Activated effector memory CD4-positive, alpha-beta T cell treated with Interleukin-2 at 50 U/mL for 16 hours (primary cell): ENCODE measurements at places on chromosomes 1 and 21.

GRCh38 chr1:41108696-41109275 is 87.3 kb upstream of the SLFNL1 start:
- no peak for DNase-seq

- DNase-seq = no peak
These were observed 32.9 kb downstream of the KIFAP3 start for GRCh38 chr1:170041423-170042192.

GRCh38 chr1:168918860-168919741 is 187.4 kb upstream of the ATP1B1 start:
- DNase-seq = no peak

GRCh38 chr1:32801096-32801715 is 16.0 kb downstream of the YARS1 start:
- DNase-seq = peak; percentile 19

DNA sequence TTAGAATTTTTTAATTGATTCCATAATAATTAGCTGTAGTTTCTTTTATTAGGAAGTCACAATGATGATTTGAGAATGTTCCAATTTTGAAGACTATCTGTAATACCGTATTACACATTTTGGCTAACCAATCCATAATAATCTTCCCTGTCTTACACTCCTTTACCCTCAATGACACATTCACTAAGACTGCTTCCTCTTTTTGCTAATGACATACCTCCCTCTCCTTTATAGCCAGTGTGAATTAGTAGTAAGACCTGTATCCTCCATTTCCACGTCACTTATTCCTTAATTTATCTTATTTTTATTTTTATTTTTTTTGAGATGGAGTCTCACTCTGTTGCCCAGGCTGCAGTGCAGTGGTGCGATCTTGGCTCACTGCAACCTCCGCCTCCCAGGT is 10.1 kb downstream of the KDM1A start:
- no peak for DNase-seq

DNA sequence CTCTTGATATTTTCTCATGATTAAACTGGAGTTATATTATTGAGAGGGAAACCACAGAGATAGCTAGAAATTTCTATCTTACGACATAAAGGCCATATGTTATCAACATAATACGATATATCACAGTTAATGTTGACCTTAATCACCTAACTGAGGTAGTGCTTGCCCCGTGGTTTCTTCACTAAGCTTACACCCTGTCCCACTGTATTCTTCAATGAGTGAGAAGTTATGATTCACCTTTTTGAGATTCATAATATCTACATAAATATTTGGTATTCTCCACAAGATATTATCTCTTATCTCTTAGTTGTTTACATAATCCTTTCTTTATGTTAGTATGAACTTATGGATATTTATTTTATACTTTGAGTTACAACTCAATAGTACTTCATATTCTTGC is 1714.1 kb downstream of the BRINP3 start:
- DNase-seq = no peak

GRCh38 chr1:66286307-66286706 is 247.6 kb upstream of the SGIP1 start:
- no peak for DNase-seq

GRCh38 chr1:15944308-15945010 is 31.4 kb downstream of the ZBTB17 start:
- DNase-seq = no peak

- no peak for DNase-seq
These were observed 73.7 kb downstream of the DHRS3 start for GRCh38 chr1:12544357-12544756.

- DNase-seq = peak; percentile 81
These were observed 94.7 kb downstream of the PPIAL4G start for GRCh38 chr1:148388260-148389026.

DNA sequence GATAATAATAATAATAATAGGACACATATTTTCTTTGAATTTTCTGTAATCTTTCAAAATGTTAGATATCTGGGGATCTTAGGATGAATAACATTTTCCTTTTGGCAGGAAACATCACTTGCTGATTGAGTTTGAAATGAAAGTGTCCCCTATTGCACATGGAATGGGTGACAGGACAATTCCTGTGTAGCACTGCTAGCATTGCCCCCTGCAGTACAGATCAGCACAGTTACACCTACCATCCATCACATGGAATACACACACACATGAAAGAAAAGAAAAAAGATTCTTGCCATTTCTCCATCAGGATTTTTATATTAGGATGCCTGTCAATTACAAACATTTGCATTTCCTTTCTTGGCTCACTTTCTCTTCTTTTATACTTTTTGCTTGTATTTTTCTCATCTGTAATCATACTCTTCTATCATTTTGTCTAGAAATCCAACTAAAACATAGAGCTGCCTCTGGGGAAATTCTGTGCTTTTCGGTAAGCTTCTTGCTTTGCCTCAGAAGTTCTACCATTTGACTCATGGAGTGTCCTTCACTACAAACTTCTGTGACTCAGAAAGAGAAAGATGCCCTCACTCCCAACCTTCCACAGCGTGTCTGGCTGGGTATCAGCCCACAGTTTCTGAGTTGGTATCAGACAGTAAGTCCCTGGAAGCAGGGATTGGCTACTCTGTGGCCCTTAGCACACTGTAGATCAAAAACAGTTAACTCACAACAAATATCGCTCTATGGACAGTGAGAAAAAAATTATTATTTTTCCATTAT is 641.2 kb downstream of the PTPRC start:
- no peak for DNase-seq

DNA sequence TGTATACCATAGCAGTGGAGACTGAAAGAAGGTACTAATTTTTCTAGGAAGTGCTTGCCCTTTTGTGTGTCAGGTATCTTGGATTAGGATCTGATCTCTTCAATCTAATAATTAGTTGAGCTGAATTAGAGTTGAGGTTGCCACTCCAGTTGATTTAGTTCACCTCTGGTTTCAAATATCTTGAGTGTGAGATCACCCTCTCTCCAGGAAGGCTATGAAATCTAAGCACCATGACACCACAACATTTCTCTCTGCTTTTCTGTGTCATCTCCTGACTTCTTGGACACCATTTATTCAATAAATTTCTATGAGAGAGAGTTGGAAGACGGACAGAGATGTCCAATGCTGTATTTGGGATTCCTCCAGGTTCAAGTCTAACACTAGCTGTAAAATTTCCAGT is 212.8 kb downstream of the DYRK1A start:
- no peak for DNase-seq

DNA sequence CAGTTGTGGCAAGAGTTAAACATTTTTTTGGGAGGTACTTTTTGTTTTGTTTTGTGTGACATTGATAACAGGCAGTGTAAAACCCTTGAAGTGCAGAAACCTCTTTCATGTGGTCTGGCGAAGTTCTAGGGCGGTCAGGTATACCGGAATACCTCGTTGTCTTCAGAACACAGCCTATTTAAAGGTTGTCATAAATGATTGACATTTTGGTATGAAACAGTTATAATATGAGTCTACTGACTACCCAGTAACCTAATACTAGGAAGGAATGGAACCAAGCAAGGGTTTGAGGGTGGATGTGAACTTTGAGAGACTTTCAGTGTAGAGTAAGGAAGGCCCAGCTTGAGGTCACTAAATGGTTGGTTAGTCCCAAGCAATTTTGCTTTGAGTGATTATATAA is 40.5 kb downstream of the PATJ start:
- DNase-seq = peak; percentile 24

DNA sequence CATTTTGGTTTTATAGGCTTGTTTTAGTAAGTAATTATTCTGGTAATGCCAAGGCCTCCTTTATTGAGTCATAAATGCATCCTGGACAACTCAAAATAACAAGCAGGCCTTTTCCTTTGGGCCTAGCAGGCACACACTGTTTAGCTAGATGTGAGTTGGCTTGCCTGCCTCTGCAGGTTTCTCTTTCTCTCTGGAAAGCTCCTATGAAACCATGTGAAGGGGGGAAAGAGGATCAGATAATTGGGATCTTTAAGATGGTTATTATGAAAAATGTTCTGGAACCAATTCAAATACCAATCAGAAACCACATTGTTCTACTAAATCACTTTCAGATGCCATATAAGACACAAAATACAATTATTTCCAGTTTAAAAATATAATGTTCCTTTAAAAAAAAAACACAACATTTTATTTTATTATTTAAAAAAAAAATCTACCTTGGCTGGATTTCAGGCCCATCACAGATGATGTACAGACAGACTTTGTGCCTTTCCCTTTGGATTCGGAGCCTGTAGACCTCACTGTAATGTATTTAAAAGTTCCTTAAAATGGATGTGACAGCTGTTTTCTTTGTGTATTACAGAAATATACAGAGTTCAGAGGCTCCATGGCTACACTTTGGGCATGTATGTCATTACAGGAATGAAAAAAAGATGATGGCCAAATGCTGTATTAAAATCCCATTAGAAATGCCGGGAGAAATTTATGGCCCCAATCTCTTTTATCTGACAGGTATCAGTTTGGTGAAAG is 80.2 kb downstream of the NTMT2 start:
- DNase-seq = no peak

- no peak for DNase-seq
These were observed 1.4 kb upstream of the DENND2C start for GRCh38 chr1:114671011-114671938.

DNA sequence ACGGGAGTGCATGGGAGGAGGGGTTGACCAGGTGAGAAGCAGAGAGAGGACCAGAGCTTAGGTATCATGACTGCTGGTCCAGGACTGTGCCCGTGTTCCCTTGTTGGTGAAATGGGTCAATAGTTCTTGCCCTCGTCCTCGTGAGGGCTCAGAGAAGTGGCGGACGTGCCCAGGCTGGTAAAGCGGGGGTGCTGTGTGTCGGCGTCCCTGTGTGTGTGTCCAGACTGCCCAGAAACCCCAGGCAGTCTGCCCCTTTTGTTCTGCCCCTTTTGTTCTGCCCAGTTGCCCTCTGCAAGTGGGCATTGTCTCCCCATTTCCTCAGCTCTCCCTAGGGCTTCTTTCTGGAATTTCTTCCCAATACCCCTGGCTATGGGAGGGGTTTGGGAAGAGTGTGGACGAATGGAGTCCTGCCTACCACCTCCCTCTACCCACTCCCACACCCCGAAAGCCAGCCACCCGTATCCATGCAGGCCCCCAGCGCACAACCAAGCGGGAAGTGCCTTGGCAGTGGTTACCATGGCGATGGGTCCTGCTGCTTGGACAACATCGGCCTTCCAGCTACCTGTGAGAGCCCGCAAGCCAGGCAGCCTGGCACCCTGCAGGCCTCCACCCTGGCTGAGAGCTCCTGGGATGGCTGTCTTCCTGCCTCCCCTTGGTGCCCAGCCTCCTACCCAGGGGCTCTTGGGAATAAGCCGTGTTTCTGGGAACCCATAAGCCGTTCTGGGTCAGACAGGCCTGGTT is 34.7 kb downstream of the ACOT11 start:
- DNase-seq = no peak

DNA sequence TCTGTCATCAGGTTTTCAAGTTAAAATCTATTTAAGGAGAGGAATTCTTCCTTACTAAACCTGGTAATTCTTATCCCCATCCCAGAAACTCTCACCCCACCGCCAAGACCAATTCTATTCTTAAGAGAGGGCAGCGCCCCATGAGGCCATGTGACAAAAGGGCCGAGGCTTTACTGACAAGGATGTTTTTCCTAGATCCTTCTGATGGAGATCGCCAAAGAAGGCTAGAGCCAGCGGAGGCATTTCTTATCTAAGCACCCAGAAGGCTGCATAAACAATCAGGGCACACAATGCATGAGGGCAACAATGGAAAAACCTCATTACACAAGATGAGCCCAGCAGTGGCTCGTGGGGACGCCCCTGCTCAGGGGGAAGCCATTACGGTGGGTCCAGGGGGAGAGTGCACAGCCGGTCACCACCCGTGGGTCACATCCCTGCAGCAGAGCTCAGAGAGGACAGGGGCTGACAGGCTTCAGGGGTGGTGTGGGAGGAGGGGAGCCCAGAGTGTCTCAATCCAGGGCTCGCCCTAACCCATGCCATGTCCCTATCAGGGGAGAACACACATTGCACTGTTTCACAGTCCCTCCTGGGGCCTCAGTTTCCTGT is 88.7 kb downstream of the ITPKB start:
- no peak for DNase-seq

DNA sequence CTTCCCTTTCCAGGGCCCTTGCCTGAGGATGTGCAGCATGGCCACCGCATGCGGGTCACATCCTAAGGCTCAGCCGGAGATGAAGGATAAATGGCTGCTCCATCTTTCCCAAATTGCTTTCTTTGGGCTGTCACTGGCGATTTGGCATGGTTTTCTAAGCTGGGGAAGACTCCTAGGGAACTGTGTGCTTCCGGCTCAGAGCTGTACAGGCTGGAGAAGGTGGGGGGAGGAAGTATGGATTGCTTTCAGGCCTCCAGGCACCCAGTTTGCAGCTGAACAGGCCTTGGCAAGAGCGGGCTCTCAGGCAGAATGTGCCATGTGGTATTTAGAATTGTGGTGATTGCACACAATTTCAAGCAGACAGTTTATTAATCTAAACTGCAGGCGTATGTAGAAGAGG is 48.9 kb downstream of the TMEM53 start:
- DNase-seq = no peak

GRCh38 chr21:43906585-43907370 is 41.8 kb downstream of the AGPAT3 start:
- DNase-seq = no peak

DNA sequence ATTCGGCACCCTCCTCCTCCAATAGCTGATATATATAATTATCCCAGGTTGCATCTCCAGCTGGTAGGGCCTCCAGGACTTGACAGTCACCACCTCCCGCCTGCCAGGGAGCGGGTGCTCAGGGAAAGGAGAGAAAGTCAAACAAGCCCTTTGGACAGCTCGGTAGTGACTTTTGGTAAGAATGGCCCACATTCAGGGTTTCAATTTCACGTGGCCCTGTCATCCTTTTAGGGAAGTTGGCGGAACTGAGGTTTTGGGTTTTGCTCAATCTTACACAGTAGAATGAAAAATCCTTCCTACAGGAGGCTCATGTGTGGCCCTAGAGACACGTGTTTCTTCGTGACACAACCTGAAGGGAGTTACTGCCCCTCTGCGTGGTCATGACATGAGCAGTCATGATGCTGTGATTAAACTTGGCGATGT is 44.2 kb downstream of the CAPN8 start:
- DNase-seq = no peak

GRCh38 chr1:78339490-78339889 is 151.3 kb upstream of the PTGFR start:
- DNase-seq = no peak

DNA sequence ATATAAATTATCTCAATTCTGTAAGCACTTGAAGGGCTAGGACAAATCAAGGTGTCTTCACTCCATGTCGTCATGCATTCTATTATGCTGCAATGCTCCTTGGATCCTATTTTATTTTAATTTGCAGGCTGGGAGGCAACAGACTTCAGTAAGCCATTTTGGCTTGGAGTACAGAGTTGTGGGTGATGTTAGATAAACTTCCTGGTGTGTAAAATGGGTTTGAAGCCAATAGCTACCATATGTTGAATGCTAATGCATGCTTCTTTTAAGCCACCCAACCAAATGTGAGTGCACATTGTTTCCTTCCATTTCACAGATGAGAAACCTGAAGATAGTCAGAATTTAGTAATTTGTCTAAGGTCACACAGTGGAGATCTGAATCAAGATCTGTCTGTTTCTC is 482.8 kb downstream of the DISC1 start:
- DNase-seq = no peak
